Kidney (tissue), 22 donors: ENCODE measurements at places on chromosomes 12 and 14. TPM values are rescaled to one million over a fixed set of nuclear protein-coding genes. Genes with fewer than 3 reads are reported as not detected.

The ALG10B gene
- 9.3 TPM for total RNA-seq

The DAZAP2 gene
- total RNA-seq: 319 TPM

The ZDHHC22 gene
- total RNA-seq: not detected

The NEDD8 gene
- 145 TPM for total RNA-seq

The OASL gene
- total RNA-seq: 1.0 TPM

The AQP5 gene
- total RNA-seq: 0.91 TPM

The SH2B3 gene
- 35.0 TPM for total RNA-seq

The TSPAN19 gene
- 0.66 TPM for total RNA-seq

The SLC10A1 gene
- total RNA-seq: not detected

GRCh38 chr12:129571901-129572494, 331.8 kb downstream of the TMEM132D start:
- no peak overlapping the region for H3K27ac ChIP-seq
- H3K4me3 ChIP-seq: no peak overlapping the region
- no peak for DNase-seq
- no peaks in the 10 kb centered on the region for H3K4me1 ChIP-seq

DNA sequence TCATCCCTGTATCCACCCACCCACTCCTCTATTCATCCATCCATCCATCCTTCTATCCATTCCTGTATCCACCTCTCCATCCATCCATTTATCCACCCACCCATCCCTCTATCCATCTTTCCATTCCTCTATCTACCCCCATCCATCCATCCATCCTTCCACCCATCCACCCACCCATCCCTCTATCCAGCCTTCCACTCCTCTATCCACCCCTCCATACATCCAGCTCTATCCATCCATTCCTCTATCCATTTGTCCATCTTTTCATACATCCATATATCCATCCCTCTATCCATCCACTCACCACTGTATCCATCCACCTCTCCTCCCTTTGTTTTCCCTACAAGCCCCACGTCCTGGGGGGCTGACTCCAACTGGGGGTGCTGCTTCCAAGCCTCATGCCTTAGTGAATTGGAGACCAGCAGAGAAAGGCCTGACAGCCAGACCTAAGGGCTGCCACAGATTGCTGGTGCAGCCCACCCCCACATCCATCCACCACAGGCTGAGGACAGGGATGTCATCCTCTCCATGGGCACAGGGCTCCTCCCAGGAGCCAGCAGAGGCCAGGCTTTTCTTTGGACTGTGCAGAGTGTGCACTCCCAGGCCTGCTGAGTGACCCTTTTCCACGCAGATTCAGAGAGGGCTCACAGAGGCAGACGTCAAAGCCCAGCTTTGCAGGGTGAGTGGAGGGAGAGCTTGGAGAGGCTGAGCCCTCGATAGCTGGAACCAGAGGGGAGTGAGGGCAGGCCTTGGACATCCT, 18.9 kb upstream of the GPR132 start:
- no peaks in the 10 kb centered on the region for H3K36me3 ChIP-seq
- H3K27me3 ChIP-seq: no peaks in the 10 kb centered on the region
- no peaks in the 10 kb centered on the region for H3K4me1 ChIP-seq
- DNase-seq: no peak
- H3K27ac ChIP-seq: no peak overlapping the region

GRCh38 chr12:89038831-89039512, 313.3 kb downstream of the DUSP6 start:
- H3K27ac ChIP-seq: no peak overlapping the region
- no peaks in the 10 kb centered on the region for H3K4me1 ChIP-seq
- H3K4me3 ChIP-seq: no peak overlapping the region
- no peaks in the 10 kb centered on the region for H3K27me3 ChIP-seq
- DNase-seq: no peak

DNA sequence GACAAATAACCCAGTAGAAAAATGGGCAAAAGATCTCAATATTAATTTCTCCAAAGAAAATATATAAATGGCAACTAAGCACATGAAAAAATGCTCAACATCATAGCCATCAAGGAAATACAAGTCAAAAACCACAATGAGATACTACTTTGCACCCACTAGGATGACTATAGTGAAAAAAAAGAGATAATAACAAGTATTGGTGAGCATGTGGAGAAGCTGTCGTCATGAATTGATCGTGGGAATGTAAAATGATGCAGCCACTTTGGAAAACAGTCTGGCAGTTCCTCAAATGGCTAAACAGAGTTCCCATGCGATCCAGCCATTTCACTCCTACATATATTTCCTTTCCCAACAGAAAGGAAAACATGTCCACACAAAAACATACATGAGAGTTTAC, 18.1 kb downstream of the JDP2 start:
- H3K4me1 ChIP-seq: no peaks in the 10 kb centered on the region
- H3K36me3 ChIP-seq: no peaks in the 10 kb centered on the region
- no peaks in the 10 kb centered on the region for H3K27me3 ChIP-seq
- no peak overlapping the region for H3K4me3 ChIP-seq

DNA sequence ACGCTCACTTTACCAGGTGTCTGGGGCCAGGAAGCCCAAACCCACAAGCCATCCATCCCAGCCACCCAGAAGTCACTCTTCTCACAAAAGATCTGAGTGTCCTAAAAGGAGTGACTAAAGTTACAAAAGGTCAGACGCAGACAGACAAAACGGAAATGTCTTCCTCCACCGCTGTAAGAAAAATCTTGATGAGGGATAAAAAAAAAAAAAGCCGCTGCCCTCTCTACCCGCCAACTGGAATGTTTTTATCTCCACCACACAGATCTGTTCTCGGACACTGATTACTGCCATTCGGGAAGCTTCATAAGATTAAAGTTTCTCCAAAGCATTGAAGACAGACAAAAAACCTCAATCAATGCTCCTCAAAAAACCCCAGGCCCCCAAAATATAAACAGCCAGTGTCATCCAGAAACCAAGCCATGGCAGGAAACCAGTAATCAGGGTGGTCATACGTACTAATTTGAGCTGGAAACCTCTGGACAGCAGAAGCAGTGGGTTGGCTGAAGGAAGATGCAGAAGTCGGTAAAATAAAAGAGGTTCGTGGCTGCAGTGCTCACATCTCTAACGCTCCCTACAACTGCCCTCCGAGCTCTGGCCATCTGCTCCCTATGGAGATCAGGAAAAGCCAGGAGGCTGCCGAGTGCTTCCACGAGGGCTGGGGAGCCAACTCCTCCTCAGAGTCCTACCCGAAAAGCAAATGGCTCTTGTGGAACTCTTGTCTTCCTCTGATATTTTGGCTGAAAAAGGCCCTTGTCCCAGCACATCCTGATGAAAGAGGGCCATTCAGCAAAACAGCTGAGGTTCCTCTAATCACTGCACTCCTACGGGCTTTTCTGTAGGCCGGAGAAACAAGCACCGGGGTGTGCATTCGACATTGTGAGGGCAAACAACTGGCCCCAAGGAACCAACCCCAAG, 30.3 kb downstream of the SSH1 start:
- H3K4me1 ChIP-seq: peaks cover 5% of the 10 kb centered on the region
- peak overlapping the region; percentile 26 for H3K4me3 ChIP-seq
- H3K36me3 ChIP-seq: peaks cover 6% of the 10 kb centered on the region
- no peaks in the 10 kb centered on the region for H3K27me3 ChIP-seq
- peak overlapping the region; percentile 89 for H3K27ac ChIP-seq
- DNase-seq: peak; percentile 58

- no peaks in the 10 kb centered on the region for H3K4me1 ChIP-seq
- no peaks in the 10 kb centered on the region for H3K36me3 ChIP-seq
- no peak overlapping the region for H3K4me3 ChIP-seq
- no peak overlapping the region for H3K27ac ChIP-seq
- H3K27me3 ChIP-seq: no peaks in the 10 kb centered on the region
These were observed 481.1 kb downstream of the DIO2 start for GRCh38 chr14:79730196-79730595.

GRCh38 chr14:101361451-101362433, 199.6 kb upstream of the DIO3 start:
- no peaks in the 10 kb centered on the region for H3K36me3 ChIP-seq
- no peak overlapping the region for H3K4me3 ChIP-seq
- no peaks in the 10 kb centered on the region for H3K4me1 ChIP-seq
- H3K27ac ChIP-seq: no peak overlapping the region

GRCh38 chr14:88863167-88863566, 38.7 kb downstream of the TTC8 start:
- no peaks in the 10 kb centered on the region for H3K27me3 ChIP-seq
- peaks cover 4% of the 10 kb centered on the region for H3K36me3 ChIP-seq
- no peak overlapping the region for H3K4me3 ChIP-seq
- DNase-seq: no peak
- no peak overlapping the region for H3K27ac ChIP-seq

DNA sequence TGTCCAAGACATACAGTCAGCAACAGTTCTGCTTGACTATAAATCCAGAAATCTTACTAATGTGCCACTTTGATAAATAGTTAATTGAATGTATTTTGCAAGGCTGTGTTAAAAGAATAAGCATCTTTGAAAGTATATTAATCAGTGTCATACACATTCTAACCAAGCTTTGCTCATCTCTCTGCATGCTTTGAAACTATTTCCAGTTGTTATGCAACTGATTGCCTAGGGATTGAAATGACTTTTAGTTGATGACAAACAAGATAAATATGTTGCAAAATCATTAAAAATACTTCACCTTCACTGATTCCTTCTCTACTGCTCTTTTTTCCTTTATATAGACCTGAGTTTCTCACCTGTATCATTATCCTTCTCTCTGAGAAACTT, 91.3 kb downstream of the AEBP2 start:
- H3K27ac ChIP-seq: no peak overlapping the region
- H3K36me3 ChIP-seq: no peaks in the 10 kb centered on the region
- H3K4me3 ChIP-seq: no peak overlapping the region
- no peaks in the 10 kb centered on the region for H3K27me3 ChIP-seq

- no peak overlapping the region for H3K4me3 ChIP-seq
- H3K27me3 ChIP-seq: no peaks in the 10 kb centered on the region
- DNase-seq: no peak
- no peak overlapping the region for H3K27ac ChIP-seq
- no peaks in the 10 kb centered on the region for H3K36me3 ChIP-seq
These were observed 62.3 kb downstream of the OTOGL start for GRCh38 chr12:80161612-80162011.

GRCh38 chr12:28320353-28320752, 130.1 kb downstream of the CCDC91 start:
- no peak for DNase-seq
- no peaks in the 10 kb centered on the region for H3K4me1 ChIP-seq
- no peak overlapping the region for H3K4me3 ChIP-seq
- no peaks in the 10 kb centered on the region for H3K36me3 ChIP-seq
- H3K27me3 ChIP-seq: no peaks in the 10 kb centered on the region

GRCh38 chr14:105854600-105855245, 328.3 kb downstream of the TMEM121 start:
- H3K27ac ChIP-seq: no peak overlapping the region
- no peak overlapping the region for H3K4me3 ChIP-seq
- H3K27me3 ChIP-seq: no peaks in the 10 kb centered on the region
- H3K4me1 ChIP-seq: no peaks in the 10 kb centered on the region
- no peak for DNase-seq

DNA sequence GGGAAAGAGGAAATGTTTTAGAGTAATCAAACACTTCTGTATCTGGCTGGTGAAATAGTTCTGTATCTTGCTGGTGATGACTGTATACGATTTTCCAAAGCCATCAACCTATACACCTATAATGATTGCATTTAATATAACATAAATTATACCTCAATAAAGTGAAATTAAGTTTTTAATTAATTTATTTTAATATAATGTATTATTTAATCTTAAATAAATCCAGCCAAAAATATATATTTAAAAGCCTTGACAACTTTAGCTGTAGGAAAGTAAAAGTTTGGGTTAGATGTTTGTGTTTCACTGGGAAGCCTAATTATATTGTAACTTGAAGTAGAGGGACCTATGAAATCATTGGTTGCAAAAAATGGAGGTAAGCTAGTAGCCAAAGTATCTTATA, 654.8 kb upstream of the MIS18BP1 start:
- H3K27me3 ChIP-seq: no peaks in the 10 kb centered on the region
- no peak overlapping the region for H3K27ac ChIP-seq
- H3K4me1 ChIP-seq: no peaks in the 10 kb centered on the region
- DNase-seq: no peak

- no peaks in the 10 kb centered on the region for H3K4me1 ChIP-seq
- no peaks in the 10 kb centered on the region for H3K27me3 ChIP-seq
- no peak for DNase-seq
- H3K27ac ChIP-seq: no peak overlapping the region
- H3K4me3 ChIP-seq: no peak overlapping the region
These were observed 217.3 kb upstream of the NAV3 start for GRCh38 chr12:77613411-77613810.

DNA sequence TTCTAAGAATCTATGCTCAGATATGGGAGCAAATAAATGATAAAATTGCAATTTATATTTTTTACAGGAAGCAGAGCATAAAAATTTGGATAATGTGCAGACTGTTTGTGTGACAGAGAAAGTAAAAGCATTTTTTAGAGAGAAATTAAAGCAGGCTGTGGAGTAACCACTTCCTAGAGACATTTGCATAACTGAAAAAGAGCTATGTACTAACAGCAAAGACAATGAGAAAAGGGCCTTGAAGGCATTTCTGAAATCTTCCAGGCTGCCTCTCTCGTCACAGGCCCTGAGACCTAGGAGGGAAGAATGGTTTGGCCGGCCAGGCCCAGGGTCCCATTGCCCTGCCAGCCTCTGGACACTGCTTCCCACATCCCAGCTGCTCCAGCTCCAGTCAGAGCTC, 247.2 kb downstream of the ALX1 start:
- H3K36me3 ChIP-seq: no peaks in the 10 kb centered on the region
- H3K27me3 ChIP-seq: no peaks in the 10 kb centered on the region
- no peak for DNase-seq
- no peaks in the 10 kb centered on the region for H3K4me1 ChIP-seq
- H3K4me3 ChIP-seq: no peak overlapping the region

DNA sequence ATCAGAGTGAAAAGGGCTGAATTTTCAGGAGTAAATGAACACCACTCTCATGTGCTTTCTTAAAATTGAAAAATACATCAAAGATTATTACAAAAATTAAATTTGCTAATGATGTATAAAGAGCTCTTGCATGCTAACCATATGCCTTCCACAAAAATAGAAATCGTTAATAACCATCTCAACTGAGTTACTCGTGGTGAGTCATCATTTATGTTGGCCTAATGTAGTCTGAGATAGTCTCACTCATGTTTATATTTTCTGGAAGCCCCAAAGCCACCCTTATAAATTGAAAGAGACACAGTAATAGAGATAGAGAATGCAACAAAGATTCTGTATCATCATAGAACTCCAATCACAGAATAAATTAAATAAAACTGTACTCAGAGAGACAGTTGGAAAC, 131.2 kb downstream of the KCNH5 start:
- no peaks in the 10 kb centered on the region for H3K4me1 ChIP-seq
- H3K27ac ChIP-seq: no peak overlapping the region
- no peaks in the 10 kb centered on the region for H3K27me3 ChIP-seq
- no peaks in the 10 kb centered on the region for H3K36me3 ChIP-seq
- no peak overlapping the region for H3K4me3 ChIP-seq

- no peak overlapping the region for H3K27ac ChIP-seq
- DNase-seq: no peak
These were observed 286.4 kb upstream of the TMEM132C start for GRCh38 chr12:127980585-127980984.

DNA sequence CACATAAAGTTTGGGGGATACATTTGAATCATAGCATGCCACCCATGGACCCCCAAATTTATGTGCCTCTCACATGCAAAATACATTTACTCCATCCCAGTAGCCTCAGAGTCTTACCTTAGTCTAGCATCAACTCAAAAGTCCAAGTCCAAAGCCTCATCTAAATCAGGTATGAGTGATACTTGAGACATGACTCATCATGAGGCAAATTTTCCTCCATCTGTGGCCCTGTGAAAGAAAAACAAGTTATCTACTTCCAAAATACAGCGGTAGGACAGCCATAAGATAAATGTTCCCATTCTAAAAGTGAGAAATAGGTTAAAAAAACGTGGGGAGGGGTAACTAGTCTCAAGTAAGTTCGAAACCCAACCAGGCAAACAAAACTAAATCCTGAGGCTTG, 444.2 kb downstream of the SNAPC1 start:
- H3K36me3 ChIP-seq: no peaks in the 10 kb centered on the region
- no peak for DNase-seq
- no peaks in the 10 kb centered on the region for H3K4me1 ChIP-seq
